ENCODE measurements at places on chromosomes 6 and 20. TPM values are rescaled to one million over a fixed set of nuclear protein-coding genes. Genes with fewer than 3 reads are reported as not detected.

SLC35D3 gene
- total RNA-seq = 0.07 TPM

DUSP15 gene
- 0.95 TPM for total RNA-seq

SERAC1 gene
- 3.3 TPM for total RNA-seq

DXO gene
- 11.1 TPM for total RNA-seq

IL22RA2 gene
- not detected for total RNA-seq
